Tracheal epithelial cell (primary cell): ENCODE measurements at places on chromosomes 11 and 22. TPM values are rescaled to one million over a fixed set of nuclear protein-coding genes. Genes with fewer than 3 reads are reported as not detected.

Gene PHF21B
- not detected in 2 replicates for total RNA-seq

Gene RFPL2
- not detected in 2 replicates for total RNA-seq

Gene CNTF
- total RNA-seq: 0.48 and 2.1 TPM in 2 replicates

Gene TMPRSS13
- total RNA-seq: 1.7 and 4.6 TPM in 2 replicates

Gene SOX6
- total RNA-seq: 0.43 and 0.48 TPM in 2 replicates

Gene BRSK2
- total RNA-seq: under 0.01 TPM in 1 of 2 replicates, not detected in the other

Gene C11orf42
- not detected in 2 replicates for total RNA-seq

Gene CRYBA4
- total RNA-seq: not detected in 2 replicates

Gene KRTAP5-2
- not detected in 2 replicates for total RNA-seq

Gene FERMT3
- 0.96 and 1.3 TPM in 2 replicates for total RNA-seq

Gene UCP3
- total RNA-seq: not detected in 2 replicates

Gene SYNGR1
- 0.64 and 0.96 TPM in 2 replicates for total RNA-seq

Gene BTBD18
- under 0.01 TPM in 1 of 2 replicates, not detected in the other for total RNA-seq

Gene LGR4
- 24.8 and 37.9 TPM in 2 replicates for total RNA-seq

Gene TNNT3
- total RNA-seq: 0.96 TPM in 1 of 2 replicates, not detected in the other

Gene SLC29A2
- 2.2 and 3.2 TPM in 2 replicates for total RNA-seq

Gene SLC39A13
- total RNA-seq: 29.4 and 35.7 TPM in 2 replicates

Gene OR51B4
- not detected in 2 replicates for total RNA-seq

Gene OR51I1
- total RNA-seq: 0.24 TPM in 1 of 2 replicates, not detected in the other

Gene DLG2
- total RNA-seq: 0.48 and 0.85 TPM in 2 replicates

Gene XNDC1N
- total RNA-seq: 2.2 and 7.5 TPM in 2 replicates

Gene CRACR2B
- total RNA-seq: 0.43 and 2.4 TPM in 2 replicates

Gene BAIAP2L2
- 0.21 and 0.48 TPM in 2 replicates for total RNA-seq

Gene CREB3L1
- under 0.01 TPM in 1 of 2 replicates, not detected in the other for total RNA-seq

Gene EFCAB6
- under 0.01 and 1.1 TPM in 2 replicates for total RNA-seq

Gene CELSR1
- 51.2 and 81.2 TPM in 2 replicates for total RNA-seq

Gene MS4A6E
- total RNA-seq: not detected in 2 replicates

Gene CCDC87
- total RNA-seq: 0.48 TPM in 1 of 2 replicates, not detected in the other
